Mammary microvascular endothelial cell (primary cell): ENCODE measurements at places on chromosomes 5 and 9. TPM values are rescaled to one million over a fixed set of nuclear protein-coding genes. Genes with fewer than 3 reads are reported as not detected.

KIF20A gene
- 78.7 and 83.2 TPM in 2 replicates for total RNA-seq

EQTN gene
- total RNA-seq, result not detected in 2 replicates

PCDHGA8 gene
- total RNA-seq, result 0.15 and 0.33 TPM in 2 replicates

SPINK4 gene
- total RNA-seq, result not detected in 2 replicates

GAPT gene
- not detected in 2 replicates for total RNA-seq

FAT2 gene
- not detected in 2 replicates for total RNA-seq

TEK gene
- total RNA-seq, result 77.0 and 79.5 TPM in 2 replicates

DOK3 gene
- 3.2 and 4.4 TPM in 2 replicates for total RNA-seq

NDUFAF2 gene
- total RNA-seq, result 31.5 and 44.9 TPM in 2 replicates

POU5F2 gene
- total RNA-seq, result 0.07 and 0.15 TPM in 2 replicates

CLIC3 gene
- total RNA-seq, result 0.40 TPM in 1 of 2 replicates, not detected in the other

TYRP1 gene
- 0.34 TPM in 1 of 2 replicates, not detected in the other for total RNA-seq

IFNA21 gene
- total RNA-seq, result not detected in 2 replicates

SCGB3A2 gene
- total RNA-seq, result not detected in 2 replicates

ZNF608 gene
- total RNA-seq, result 4.8 and 11.0 TPM in 2 replicates

UBAP2 gene
- total RNA-seq, result 17.7 and 25.8 TPM in 2 replicates

CDX1 gene
- total RNA-seq, result not detected in 2 replicates

IFNK gene
- not detected in 2 replicates for total RNA-seq

PCDHA1 gene
- not detected in 2 replicates for total RNA-seq

FAM169A gene
- 1.5 and 2.8 TPM in 2 replicates for total RNA-seq

LCN9 gene
- total RNA-seq, result not detected in 2 replicates

FGF10 gene
- total RNA-seq, result not detected in 2 replicates

DAB2IP gene
- total RNA-seq, result 20.6 and 25.3 TPM in 2 replicates

PPP3R2 gene
- total RNA-seq, result not detected in 2 replicates

AHRR gene
- 17.5 and 17.8 TPM in 2 replicates for total RNA-seq

TAL2 gene
- not detected in 2 replicates for total RNA-seq

SET gene
- 356 and 448 TPM in 2 replicates for total RNA-seq

FOXD4 gene
- total RNA-seq, result not detected in 2 replicates

PTPRD gene
- 0.27 and 2.1 TPM in 2 replicates for total RNA-seq

PPP1R2B gene
- 0.05 and 0.07 TPM in 2 replicates for total RNA-seq

DMRT2 gene
- not detected in 2 replicates for total RNA-seq

TMEM232 gene
- 2.7 TPM in 1 of 2 replicates, not detected in the other for total RNA-seq

PCDHA12 gene
- not detected in 2 replicates for total RNA-seq

SOX30 gene
- 0.05 TPM in 1 of 2 replicates, not detected in the other for total RNA-seq

GPR150 gene
- 1.5 and 1.9 TPM in 2 replicates for total RNA-seq

LHX2 gene
- not detected in 2 replicates for total RNA-seq

MSANTD3 gene
- 109 and 112 TPM in 2 replicates for total RNA-seq

FOXI1 gene
- total RNA-seq, result not detected in 2 replicates

ZNF79 gene
- 8.4 and 9.0 TPM in 2 replicates for total RNA-seq

SHOC1 gene
- total RNA-seq, result not detected in 2 replicates

GABRA6 gene
- not detected in 2 replicates for total RNA-seq

CATSPER3 gene
- total RNA-seq, result 0.40 TPM in 1 of 2 replicates, not detected in the other

MVB12B gene
- total RNA-seq, result 4.3 and 5.2 TPM in 2 replicates

TCOF1 gene
- total RNA-seq, result 48.2 and 51.0 TPM in 2 replicates

SEMA5A gene
- 0.05 and 0.13 TPM in 2 replicates for total RNA-seq

SEMA6A gene
- 2.0 and 4.4 TPM in 2 replicates for total RNA-seq

ZNF883 gene
- 0.13 and 0.25 TPM in 2 replicates for total RNA-seq
